ENCODE measurements at places on chromosomes 7 and 10. TPM values are rescaled to one million over a fixed set of nuclear protein-coding genes. Genes with fewer than 3 reads are reported as not detected.

DNA sequence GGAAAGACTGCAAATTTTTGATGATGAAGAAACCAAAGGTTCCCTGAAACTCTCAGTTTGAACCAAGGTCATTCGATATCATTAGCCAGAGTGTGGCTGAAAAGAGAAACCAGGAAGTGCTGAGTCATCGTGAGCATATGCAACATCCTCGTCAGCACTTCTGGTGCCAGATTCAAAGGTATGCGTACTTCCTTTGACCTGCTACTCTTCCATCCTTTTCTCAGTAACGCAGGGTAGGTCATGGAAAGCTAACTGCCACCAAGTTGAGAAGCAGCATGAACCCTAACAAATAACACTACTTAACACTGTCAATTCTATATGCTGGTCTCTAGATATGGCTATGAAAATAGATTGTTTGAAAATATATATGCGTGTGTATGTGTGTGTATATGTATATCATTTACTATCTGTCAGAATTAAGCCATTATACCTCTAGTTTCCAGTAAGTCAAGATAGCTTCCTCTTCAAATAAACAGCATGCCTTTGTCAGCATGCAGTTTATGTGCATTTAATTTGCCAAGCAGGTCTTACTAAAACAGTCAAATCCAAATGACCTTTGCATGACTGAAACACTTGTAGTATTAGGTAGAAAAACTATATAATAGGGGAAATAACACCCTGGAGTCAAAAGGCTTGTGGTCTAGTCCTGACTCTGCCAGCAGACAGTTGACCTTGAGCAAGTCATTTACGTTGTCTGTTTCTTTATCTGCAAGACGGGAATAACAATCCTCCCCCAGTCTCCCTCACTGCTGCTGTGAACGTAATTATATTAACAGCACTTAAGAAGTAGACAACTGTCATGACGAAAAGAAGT is 26.4 kb downstream of the CDK6 start:
- peak; percentile 32 for DNase-seq

- DNase-seq: no peak
Measured at GRCh38 chr10:59976909-59977308, 70.6 kb upstream of the CCDC6 start.

DNA sequence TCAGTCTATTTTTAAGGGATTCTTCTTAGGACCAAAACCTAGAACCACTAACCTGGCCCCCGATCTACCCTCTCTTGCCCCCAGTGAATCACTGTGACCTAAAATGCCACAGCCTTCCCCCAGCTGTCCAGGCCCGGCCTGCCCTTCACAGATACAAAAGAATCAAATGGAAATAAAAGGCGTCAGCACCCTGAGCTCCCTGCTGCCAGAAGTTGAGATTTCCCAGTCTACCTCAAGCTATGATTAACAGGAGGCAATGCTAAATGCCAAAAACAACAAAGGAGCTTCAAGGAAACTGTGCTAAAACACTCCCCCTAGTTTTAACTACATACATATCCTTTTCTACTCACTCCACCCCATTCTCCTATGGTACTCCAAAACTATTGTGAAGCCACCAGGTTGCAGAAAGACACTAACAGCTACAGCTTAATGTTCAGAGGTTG is 67.8 kb downstream of the GSAP start:
- DNase-seq: no peak

Gene ATOH7
- total RNA-seq: not detected

GRCh38 chr7:27172315-27172774 is 1.8 kb downstream of the HOXA10 start:
- DNase-seq: peak; percentile 31

Gene GOLGA7B
- total RNA-seq: 12.0 TPM

GRCh38 chr7:20790375-20790774 is 3.7 kb upstream of the SP8 start:
- no peak for DNase-seq

- DNase-seq: no peak
Measured at GRCh38 chr7:69799048-69799697, 200.9 kb downstream of the AUTS2 start.

Gene CTNNA3
- total RNA-seq: 3.6 TPM

GRCh38 chr7:113561446-113561845 is 357.4 kb downstream of the PPP1R3A start:
- DNase-seq: no peak

- DNase-seq: no peak
Measured at GRCh38 chr7:31333291-31333690, 7.2 kb downstream of the NEUROD6 start.

Gene TAC1
- not detected for total RNA-seq

- DNase-seq: no peak
Measured at GRCh38 chr10:51585742-51586141, 113.7 kb downstream of the CSTF2T start.

Gene KAZALD1
- not detected for total RNA-seq

DNA sequence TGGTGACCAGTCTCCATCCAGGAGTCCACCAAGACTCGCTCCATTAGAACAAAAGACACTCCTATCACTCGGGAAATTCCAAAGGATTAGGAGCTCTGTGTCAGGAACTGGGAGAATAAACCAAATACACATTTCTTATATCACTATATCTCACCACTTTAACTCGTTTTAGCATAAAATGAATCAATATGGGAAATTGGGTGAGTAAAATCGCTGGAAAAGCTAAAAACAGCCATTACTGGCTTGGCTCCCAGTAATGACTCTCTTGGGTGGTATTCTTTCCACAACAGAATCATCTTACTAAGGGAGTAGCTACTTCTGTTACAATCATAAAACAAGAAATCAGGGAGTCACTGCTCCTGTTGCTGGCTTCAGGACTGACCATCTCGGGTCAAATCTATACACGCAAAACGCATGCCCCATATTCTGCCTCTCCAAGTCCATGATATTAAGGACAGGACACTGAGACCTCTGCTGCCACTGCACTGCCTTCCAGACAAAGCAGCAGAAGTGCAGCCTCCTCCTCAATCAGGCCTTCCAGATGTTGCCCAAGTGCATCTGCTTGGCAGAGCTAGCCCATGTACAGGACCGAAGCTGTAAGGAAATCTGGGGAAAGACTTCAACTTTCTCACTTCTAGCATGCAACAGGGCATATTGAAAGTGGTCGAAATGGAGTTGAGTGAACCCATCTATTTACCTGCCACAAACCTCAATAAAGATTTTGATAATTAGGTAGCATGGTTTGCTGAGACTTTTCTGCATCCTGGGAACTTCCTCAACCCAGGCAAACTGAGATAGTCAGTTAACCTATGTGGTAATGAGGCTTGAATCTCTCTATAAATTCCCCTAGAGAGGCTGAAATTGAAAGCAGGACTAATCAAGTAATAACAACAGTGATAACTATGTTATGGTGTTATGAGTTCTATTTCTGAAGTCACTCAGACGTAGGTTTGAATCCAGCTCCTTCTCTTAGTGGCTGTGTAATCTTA is 14.4 kb upstream of the PANK1 start:
- DNase-seq: no peak

Gene CPN1
- total RNA-seq: not detected

Gene PTF1A
- total RNA-seq: not detected

Gene TMEM236
- total RNA-seq: 0.08 TPM

DNA sequence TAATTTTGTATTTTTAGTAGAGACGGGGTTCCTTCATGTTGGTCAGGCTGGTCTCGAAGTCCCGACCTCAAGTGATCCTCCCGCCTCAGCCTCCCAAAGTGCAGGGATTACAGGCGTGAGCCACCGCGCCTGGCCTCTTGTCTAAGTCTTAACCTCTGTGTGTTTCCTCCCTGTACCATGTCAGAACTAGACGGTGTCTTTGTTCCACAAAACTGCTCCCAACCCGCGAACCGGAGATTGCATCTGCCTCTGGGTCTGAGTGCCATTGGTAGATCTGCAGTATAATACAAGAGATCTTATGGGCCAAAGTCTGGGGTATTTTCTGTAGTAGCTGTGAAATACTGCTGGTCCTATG is 1.3 kb upstream of the EEF1AKMT2 start:
- no peak for DNase-seq

Measured in activated naive CD8-positive, alpha-beta T cell treated with anti-CD3 and anti-CD28 coated beads, Interleukin-2, amount 10 ng/mL, durations not matched to agents 7 days and 5 days (primary cell).